Stimulated activated CD4-positive, alpha-beta T cell treated with anti-CD3 and anti-CD28 coated beads, TNF-alpha, amount 100 ng/mL, for 1 hour (primary cell): ENCODE measurements at places on chromosomes 2 and 18.

- no peak for DNase-seq
These were observed 445.0 kb downstream of the XIRP2 start for GRCh38 chr2:167333245-167333644.

- no peak for DNase-seq
These were observed 44.4 kb downstream of the LCT start for GRCh38 chr2:135792401-135793150.

DNA sequence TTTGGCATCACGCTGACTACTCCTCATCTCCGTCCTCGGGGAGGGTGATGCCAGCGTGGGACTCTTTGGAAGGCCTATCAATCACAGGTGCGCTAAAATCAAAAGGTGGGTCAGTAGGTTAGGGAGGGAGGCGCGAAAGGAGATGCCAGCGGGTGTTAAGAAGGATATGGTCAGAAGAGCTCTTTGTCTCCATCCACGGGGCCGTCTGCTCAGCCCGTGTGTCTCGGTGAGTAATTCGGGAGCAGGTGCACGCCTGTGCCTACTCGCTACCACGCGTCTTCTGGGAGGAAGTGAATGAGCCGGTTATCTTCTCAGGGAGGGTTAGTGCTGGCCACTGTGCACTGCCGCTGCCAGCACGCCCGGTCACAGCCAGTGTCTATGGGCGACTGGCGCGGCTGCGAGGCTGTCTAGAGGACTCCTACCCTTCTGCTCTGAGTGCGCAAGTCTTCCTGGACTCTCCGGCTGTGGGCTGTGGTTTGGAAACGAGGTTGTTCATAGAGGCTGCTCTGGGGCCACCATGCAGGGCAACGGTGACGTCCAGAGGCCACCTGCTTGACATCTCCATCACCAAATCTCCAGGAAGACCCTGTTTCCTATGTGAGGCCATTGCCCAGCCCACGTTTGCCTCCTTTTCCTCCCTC lies 153.4 kb downstream of the MBP start:
- no peak for DNase-seq

GRCh38 chr2:33130054-33130447 lies 183.3 kb downstream of the LTBP1 start:
- DNase-seq, result no peak

DNA sequence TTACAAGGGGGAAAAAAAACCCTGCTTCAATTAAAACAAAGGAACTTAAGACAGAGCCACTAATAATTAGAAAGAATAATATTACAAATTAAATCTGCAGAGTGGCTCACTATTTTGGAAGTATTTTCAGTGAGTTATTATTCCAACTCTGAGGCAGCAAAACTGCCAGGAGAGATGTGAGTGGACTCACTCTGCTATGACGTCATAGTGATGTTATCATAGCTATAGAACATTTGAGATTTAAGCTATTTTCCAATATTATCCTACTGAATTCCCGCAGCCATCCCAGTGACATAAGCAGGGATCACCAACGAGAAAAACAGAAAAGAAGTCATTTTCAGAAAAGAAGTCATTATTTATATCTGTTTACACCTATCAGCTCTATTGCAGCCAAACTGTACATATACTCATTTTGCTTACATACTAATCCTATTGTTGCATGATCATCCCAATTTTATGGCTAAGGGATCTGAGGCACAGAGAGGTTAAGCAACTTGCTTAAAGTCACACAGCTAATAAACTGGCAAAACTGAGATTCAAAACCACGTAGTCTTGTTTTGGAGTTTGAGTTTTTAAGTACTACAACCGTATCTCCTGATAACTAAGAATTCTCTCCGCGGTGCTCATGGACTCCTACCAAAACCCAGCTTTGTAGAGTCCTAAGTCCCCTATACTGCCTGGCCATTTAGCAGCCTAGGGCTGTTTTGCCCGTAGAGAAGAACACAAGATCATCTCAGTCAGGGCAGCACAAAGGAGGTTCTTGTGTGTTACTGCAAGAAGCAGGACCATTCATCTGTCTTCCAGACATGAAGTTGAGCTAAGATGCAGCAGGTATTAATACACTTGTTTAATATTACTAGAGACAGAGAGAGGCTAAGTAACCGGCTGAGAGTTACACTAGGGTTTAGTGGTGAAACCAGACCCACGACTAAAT lies 299.8 kb downstream of the TCF4 start:
- no peak for DNase-seq

GRCh38 chr2:238925816-238926521 lies 78.1 kb downstream of the TWIST2 start:
- no peak for DNase-seq

GRCh38 chr2:101032084-101032776 lies 30.1 kb downstream of the RPL31 start:
- no peak for DNase-seq

DNA sequence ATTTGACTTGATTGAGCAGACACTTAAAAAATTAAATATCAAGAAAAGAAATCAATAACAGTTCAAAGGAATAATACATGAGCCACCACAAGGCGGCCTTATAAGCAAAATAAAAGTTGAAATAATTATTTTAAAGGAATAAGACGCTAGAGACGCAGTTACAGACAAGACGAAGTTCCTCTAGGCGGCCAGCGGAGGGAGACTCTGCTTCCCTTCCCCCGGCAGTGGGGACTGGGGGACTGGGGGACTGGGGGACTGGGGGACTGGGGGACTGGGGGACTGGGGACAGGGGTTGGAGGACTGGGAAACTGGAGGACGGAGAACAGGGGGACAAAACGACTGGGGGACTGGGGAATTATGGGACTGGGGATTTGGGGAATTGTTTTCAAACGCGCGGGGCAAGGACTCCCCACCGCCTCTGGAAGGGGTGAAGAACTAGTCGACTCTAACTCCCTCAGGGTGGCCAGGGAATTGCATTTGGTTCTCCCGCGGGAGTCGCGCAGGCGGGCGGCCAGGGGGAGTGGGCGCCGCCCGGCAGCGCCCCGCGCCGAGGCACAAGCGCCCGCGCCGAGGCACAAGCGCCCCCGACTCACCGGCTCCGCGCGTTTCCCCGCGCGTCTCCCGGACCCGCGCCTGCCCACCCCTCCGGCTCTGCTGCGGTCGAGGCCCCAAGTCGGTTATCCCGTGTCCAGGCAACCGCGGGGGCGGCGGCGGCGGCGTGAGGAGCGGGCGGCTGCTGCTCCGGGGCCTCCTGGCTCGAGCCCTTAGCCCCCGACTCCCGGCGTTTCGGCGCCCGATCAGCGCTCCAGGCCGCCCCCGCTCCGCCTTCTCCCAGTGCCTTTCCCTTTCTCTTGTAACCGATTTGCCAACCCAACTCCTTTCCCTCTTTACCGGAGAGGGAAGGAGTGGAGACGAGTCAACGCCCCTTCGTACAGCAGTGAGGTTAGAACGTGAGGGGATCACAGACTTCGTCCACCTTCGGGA lies at the start of gene CCDC178:
CCDC178 (minus strand) TSS at position 662 of the 984 bp plus-strand sequence. CDS start 28,633 bp downstream, outside the sequence.
- DNase-seq, result no peak

GRCh38 chr2:52500561-52500960 lies 1267.0 kb upstream of the CHAC2 start:
- no peak for DNase-seq

GRCh38 chr2:233079953-233080835 lies 20.1 kb downstream of the INPP5D start:
- no peak for DNase-seq

GRCh38 chr18:31248783-31249521 lies 69.0 kb upstream of the DSG1 start:
- no peak for DNase-seq

DNA sequence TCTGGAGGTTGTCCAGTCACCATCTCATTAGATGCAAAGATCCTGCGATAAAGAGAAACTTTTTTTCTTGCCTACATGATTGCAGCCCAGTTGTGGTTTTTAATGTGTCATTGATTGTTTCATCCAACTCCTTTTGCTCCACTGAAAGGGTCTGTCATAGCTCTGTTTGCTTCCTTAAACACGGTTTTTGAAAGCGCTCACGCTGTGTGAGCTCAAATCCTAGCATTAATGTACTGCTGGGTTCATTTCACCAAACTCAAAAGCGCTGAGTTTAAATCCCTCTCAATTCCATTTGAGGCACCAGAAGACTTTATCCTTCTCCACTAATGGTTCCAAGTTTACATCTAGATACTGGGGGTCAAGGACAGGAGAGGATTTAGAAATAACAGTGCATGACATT lies 53.6 kb downstream of the CDK15 start:
- DNase-seq, result no peak

DNA sequence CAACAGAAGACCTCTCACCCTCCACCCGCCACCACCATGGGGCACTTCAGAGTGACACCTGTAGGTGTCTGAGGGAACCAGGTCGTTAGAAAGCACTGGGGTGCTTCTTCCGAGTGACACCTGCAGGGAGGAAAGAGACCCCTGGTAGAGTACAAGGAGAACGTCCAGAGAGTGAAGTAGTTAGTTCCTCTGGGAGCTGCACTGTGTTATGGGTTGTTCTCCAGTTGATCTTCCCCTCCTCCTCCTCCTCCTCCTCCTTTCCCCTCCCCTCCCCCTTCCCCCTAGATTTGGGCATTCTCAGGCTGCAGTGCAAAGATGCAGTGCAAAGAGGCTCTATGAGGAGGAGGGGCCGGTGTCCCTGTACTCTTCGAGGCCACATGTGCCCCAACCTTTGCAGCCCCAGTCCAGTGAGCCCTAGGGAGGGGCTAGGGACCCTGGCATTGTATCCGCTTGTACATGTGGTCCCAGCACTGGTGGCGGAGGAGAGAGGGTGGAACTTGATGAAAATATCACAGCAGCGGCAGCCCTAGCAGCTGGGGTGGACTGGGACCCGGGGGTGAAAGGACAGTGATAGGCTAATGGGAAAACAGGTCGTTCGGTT lies 850 bp downstream of the DNAJB2 start:
- no peak for DNase-seq

- no peak for DNase-seq
These were observed 1.3 kb downstream of the SLC66A3 start for GRCh38 chr2:11156396-11157075.

DNA sequence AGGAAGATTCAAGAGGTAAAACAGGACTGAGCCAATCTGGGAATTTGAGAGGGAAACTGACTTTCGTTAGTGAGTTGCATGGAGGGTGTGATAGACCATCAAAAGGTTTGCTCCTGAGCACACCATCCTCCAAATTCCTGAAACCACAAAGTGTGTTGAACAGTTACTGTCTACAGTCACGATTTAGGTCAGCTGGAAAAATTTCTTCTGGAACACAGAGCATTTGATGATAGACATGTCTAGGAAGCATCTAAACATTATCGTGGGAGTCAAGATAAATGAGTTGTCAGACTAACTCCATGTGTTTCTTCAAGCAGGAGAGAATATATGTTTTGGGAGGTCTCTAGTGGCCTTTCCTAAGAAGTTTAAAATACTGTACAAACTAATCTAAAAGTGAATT lies 449.4 kb upstream of the SLC14A2 start:
- DNase-seq, result no peak

- no peak for DNase-seq
These were observed 105.4 kb downstream of the ETAA1 start for GRCh38 chr2:67502346-67503065.

GRCh38 chr18:11019295-11020105 lies 129.9 kb downstream of the PIEZO2 start:
- DNase-seq, result no peak

GRCh38 chr2:121049131-121049530 lies 235.9 kb downstream of the TFCP2L1 start:
- no peak for DNase-seq

DNA sequence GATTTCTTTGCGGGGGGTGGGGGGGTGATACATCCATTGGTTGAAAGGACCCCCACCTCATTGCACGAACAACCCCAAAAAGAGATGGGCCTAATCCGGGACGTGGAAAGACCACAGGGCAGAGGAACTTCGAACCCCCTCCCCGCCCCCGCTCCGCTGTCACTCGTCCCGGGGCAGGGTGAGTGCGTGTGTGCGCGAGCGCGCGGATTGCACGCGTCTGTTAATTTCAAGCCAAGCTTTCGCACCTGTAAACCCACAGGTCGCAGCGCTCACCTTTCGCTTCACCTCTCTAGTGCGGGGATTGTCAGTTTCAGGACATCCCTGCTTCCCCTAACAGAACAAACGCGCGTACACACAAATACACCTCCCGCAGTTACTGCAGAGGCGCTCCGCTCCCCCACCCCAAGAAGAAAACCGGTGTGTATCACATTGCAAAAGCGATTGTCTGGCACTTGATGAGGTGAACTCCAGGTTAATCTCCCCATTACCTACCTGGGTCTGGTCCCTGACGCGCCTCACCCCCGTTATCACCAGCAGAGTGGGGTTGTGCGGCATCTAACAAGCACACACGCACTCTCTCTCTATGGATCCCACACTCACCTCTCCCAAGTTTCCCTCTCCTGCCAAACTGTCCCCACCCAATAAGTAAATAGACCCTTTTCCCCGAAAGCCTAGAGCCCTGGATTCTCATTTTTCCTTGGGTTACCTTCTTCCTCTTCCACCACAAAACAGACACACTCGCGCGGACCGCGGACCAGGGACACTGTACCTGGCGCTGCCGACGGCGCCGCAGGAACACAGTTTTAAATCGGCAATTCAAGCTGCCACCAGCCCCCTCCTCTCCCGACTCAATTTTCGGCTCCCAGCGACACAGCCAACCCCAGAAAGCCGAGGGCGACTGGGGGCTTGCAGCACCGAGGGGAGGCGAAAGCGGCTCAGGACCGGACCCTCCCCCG lies 1.0 kb downstream of the CYP26B1 start:
- no peak for DNase-seq

- no peak for DNase-seq
These were observed 194.6 kb downstream of the L3MBTL4 start for GRCh38 chr18:6220129-6220528.

DNA sequence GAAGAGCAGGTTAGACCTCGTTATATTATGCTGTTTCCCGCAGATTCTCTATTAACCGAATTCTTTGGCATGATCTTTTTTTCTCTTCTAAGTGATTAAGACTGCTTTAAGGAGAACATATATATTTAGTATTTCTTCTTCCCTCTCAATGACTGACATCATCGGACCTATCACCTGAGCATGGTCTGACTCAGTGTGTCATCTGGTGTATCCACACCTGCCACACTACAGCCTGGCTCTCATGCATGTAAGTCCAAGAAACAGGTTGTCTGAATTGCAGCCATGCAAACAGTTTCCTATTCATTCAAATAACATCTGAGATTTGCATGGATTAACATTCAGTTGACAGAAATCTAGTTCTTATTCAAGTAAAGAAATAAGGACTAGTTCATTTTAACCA lies 55.1 kb upstream of the CWC22 start:
- no peak for DNase-seq

- no peak for DNase-seq
These were observed 618.9 kb upstream of the SLC39A10 start for GRCh38 chr2:195038153-195038552.

GRCh38 chr2:13596233-13596632 lies 879.5 kb downstream of the TRIB2 start:
- DNase-seq, result no peak

DNA sequence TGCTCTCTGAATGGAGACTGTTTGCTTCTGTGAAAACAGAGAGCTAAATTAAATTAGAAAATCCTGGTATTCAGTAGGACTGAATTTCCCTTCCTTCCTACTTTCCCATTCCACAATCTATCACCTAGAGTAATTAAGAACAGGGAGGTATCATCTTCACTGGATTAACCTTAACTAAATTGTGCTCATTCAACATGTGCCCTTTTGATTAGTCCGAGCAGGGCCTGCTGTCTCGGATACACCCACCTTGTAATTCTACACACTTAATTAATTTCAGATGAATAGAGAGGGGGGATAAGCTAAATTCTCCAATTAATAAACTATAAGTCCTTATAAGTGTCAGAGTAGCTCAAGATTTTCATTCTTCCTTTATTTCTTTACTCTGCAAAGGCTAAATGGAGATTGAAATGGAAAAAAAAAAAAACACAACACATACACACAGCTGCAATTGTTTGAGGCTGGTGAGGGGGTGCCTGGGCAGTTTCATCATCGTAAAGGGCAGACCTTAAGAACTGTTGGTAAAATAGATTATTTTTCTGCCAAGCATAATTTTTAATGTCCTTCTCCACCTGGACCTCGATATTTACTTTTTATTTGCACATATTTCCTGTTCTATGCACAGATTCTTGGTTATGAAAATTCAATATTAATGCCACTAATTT lies 157.1 kb upstream of the SIX2 start:
- DNase-seq, result no peak
